ENCODE measurements at places on chromosomes 6 and 20.

- no peak for DNase-seq
Observed at GRCh38 chr6:43878127-43878634, 108.2 kb downstream of the VEGFA start.

DNA sequence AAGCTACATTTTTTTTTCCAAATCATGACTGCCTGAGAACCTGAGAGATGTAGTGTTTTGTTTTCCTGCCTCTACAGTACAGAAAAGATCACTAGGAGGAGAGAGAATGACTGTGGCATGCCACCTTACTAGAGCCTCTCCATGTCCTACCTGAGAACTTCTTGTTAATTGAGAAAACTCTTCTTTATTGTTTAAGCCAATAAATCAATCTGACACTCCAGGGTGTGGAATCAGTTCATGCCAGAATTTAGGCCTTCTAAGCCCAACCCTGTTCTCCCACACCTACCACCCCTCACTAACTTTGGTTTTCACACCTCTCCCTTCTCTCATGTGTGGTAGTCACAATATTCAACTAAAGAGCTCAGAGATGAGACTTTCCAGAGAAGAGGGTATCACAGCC is 24.9 kb upstream of the BTN3A2 start:
- no peak for DNase-seq

DNA sequence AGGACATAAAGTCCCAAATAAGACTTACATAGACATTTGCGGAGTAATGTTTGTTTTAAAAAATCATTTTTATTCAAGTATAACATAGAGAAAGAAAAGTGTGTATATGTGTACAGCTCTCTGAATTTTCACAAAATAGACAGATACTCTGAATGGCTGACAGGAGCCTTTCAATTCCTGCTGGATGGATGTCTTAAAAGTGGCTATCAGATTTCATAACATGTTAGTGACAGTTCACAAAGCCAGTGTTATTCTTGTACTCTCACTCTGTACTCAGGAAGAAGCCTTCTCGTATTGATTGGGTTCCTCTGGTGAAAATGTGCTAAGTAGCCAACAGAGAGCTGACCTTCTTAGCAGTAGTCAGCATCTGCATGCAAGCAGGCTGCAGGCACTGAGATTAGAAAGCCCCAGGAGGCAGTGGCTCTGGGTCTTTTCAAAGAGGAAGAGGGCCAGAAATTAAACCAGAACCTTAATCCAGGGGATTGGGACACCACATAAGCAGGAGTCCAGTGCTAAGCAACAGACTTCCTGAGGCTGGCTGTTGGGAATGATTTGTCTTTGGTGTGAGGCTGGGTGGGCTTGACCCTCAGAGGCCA is 19.7 kb downstream of the SLC17A4 start:
- DNase-seq: no peak

DNA sequence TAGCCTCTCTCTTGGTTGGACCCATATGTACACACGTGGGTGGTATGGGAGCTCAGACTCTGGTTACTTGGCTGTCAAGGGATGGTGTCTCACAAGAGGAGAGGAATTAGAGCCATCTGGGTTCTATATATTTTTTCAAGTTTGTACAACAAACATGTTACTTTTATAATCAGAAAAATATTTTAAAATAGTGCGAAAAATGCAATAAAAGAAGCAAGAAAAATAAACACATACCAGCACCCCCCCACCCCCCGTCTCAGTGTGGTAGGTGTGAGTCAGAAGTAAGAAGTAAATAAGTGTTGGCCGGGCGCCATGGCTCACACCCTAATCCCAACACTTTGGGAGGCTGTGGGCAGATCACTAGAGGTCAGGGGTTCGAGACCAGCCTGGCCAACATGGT is 2.1 kb upstream of the TIAM2 start:
- peak; percentile 16 for DNase-seq

DNA sequence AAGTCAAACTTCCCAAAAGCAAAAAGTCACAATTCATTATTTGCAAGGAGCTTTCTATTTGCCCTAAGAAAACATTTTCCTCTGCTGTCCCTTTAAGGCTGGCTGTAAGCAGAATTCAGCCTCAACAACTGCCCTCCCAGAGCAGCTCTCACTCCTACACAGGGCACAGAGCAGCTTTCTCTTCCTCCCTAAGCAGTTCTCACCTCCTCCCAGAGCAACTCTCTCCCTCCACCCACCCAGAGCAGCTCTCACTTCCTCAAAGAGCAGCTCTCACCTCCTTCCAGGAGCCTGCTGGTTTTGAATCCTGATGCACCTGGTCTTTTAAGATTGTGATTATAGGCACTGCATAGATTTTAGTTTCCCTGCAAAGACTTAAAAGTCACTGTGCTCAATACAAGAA is 120.6 kb upstream of the TMEM181 start:
- DNase-seq: no peak

DNA sequence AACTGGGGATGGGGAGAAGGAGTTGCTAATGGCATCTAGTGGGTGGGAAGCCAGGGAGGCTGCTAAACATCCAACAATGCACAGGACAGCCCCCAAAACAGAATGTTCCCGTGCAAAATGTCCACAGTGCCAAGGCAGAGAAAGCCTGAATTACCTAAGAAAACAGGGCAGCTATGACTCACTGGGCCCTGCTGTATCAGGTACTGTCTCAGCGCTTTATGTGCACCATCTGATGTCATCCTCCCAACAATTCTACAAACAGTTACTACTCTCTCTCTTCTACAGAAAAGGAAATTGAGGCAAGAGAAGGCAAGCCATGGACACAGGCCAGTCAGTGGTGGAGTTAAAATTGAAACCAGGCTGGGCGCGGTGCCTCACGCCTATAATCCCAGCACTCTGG is 3.1 kb downstream of the YTHDF1 start:
- DNase-seq: no peak

DNA sequence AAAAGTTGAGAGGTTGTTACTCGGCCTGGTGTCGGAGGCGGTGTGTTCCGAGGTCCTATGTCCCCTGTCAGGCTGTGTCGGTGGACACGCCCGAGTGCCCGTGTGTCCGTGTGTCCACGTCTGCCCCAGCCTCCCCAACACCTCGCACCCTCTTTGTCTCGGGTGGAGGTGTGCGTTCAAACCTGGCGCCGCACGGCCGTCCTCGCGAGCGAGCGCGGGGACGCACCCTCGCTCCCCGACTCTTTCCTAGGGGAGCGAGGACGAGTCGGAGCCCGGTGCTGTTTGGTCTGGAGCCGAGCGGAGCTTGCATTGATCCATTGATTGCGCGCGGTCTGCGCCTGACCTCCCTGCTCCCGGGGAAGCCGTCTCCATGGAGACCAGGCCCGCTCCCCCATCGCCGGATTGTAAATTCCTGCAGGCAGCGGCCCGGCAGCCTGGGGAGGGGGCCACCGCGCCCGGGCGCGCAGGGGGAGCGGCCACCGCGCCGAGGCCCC is 411 bp upstream of the SCUBE3 start:
- no peak for DNase-seq

DNA sequence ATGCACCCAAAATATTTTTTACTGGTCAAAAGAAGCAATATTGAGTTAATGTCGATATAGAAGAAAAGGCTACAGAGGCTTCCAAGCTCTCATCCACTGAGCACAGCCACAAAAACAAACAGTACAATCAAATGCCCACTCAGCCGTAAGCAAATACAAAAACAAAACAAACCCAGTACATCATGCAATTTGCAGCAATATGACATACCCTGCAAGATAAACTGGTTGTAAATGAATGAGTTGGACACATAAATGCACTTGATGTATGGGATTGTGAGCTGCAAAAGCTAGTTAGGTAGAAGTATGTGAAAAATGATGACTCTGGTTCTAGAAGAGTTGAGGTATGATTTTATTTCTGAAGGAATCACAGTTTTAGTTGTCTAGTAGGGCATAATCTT is 83.9 kb downstream of the SESN1 start:
- no peak for DNase-seq

Data from fibroblast of mammary gland (primary cell).